Activated naive CD8-positive, alpha-beta T cell treated with anti-CD3 and anti-CD28 coated beads for 36 hours (primary cell): ENCODE measurements at places on chromosomes 16 and 17. TPM values are rescaled to one million over a fixed set of nuclear protein-coding genes. Genes with fewer than 3 reads are reported as not detected.

GRCh38 chr17:66799849-66800537 is 34.9 kb upstream of the CACNG5 start:
- DNase-seq, result no peak
- peaks cover 29% of the 10 kb centered on the region for H3K36me3 ChIP-seq
- no peak overlapping the region for H3K4me3 ChIP-seq
- H3K27me3 ChIP-seq, result no peaks in the 10 kb centered on the region

- no peaks in the 10 kb centered on the region for H3K27me3 ChIP-seq
- H3K4me3 ChIP-seq, result peak overlapping the region; percentile 96
- H3K27ac ChIP-seq, result peak overlapping the region; percentile 99
- peak; percentile 43 for DNase-seq
- H3K4me1 ChIP-seq, result peaks cover 59% of the 10 kb centered on the region
- H3K36me3 ChIP-seq, result peaks cover 53% of the 10 kb centered on the region
These were observed 1.4 kb downstream of the FMNL1 start for GRCh38 chr17:45222996-45223538.

The CHST5 gene
- total RNA-seq, result not detected

- no peaks in the 10 kb centered on the region for H3K36me3 ChIP-seq
- no peak overlapping the region for H3K4me3 ChIP-seq
- DNase-seq, result no peak
These were observed 1527.3 kb upstream of the GOT2 start for GRCh38 chr16:60261425-60261824.
